ENCODE measurements at places on chromosomes 4 and X. TPM values are rescaled to one million over a fixed set of nuclear protein-coding genes. Genes with fewer than 3 reads are reported as not detected.

DNA sequence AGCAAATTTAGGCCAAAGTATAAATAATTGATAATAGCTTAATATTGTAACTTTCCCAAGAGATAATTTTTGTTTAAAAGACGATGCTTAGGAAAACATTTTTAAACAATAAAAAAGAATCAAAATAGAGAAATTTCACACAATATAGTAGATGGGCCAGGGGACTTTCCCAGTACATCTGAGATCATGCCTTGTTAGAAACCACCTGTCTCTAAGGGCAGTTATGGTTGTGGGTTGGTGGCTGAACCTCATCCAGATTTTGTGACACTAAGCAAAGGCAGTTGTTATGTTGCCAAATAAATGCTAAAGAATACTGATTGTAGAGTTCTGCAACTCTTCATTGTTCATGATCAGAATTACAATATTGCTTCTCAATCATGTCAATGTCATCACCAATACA is 270.6 kb downstream of the BANK1 start:
- no peaks in the 10 kb centered on the region for H3K27me3 ChIP-seq
- no peak overlapping the region for H3K4me3 ChIP-seq
- no peaks in the 10 kb centered on the region for H3K36me3 ChIP-seq

GRCh38 chr4:142248946-142249345 is 597.2 kb downstream of the INPP4B start:
- H3K27ac ChIP-seq = no peak overlapping the region
- no peaks in the 10 kb centered on the region for H3K36me3 ChIP-seq
- H3K4me1 ChIP-seq = no peaks in the 10 kb centered on the region

- peak overlapping the region; percentile 97 for H3K27ac ChIP-seq
- peak overlapping the region; percentile 72 for H3K4me3 ChIP-seq
- H3K4me1 ChIP-seq = no peaks in the 10 kb centered on the region
- H3K36me3 ChIP-seq = no peaks in the 10 kb centered on the region
These were observed 808 bp downstream of the PRDM5 start for GRCh38 chr4:120921456-120922380.

DNA sequence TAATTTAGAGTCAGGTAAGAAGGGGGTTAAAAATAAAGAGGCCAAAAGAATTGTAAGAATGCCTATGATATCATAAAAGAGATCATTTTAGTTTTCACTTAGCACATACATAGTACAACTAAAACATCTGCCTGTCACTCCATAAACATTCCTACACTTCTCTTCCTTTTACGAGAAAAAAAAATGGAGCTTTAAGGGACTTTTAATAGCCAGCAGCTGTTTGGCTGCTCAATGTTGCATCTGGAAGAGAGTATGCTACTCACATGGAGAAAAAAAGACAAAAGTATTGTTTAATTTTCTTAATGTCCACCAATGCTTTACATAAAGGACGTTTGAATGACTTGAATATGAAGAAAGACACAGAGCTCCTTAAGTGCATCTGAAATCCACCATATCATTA is 48.7 kb upstream of the TNIP3 start:
- no peaks in the 10 kb centered on the region for H3K36me3 ChIP-seq
- no peak for DNase-seq
- H3K4me3 ChIP-seq = no peak overlapping the region
- no peaks in the 10 kb centered on the region for H3K27me3 ChIP-seq
- no peaks in the 10 kb centered on the region for H3K4me1 ChIP-seq

GRCh38 chr4:113969709-113970334 is 9.6 kb downstream of the ARSJ start:
- H3K27ac ChIP-seq = no peak overlapping the region
- no peak for DNase-seq
- H3K4me1 ChIP-seq = no peaks in the 10 kb centered on the region
- no peaks in the 10 kb centered on the region for H3K36me3 ChIP-seq
- H3K27me3 ChIP-seq = no peaks in the 10 kb centered on the region

DNA sequence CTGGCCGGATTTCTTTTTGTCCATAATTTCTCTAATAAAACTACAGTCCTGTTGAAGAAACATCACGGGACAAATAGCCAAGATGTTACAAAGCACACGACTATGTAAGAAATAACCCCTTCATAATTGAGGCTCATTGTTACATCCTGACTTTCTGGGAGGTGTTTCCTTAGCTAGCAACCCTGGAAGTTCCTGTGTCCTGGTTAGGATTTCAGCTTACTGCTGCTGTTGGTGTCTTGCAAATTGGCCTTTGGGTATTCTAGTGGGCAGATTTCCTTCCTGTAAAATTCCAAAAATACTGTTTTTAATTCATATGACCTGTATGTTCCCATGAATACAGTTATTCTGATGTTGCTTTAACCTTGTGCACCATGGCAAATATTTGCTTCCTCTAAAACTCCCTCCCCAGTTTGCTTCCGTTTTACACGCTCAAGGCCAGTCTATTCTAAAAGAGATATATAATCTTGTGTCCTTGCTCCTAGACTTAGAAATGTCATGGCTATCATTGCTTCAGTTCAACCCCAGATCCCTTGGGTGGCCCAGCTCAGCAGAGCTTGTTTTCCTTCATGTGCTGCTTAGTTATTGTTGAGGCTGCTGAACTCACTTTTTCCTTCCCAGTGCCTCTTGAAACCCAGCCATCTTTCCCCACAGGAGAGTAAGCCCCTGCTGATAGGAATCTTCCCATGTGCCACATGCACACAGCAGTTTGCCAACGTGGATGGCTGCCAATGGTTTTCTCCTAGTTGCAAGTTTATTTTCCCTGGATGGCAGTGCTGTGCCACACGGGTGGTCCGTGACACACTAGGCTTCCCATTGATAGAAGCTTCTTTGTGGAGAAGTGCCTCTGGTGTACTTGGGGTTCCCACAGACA is 75.8 kb downstream of the TSPAN7 start:
- H3K36me3 ChIP-seq = no peaks in the 10 kb centered on the region
- no peaks in the 10 kb centered on the region for H3K4me1 ChIP-seq
- no peak overlapping the region for H3K27ac ChIP-seq
- no peaks in the 10 kb centered on the region for H3K27me3 ChIP-seq

GRCh38 chr4:98332017-98332416 is 70.8 kb downstream of the RAP1GDS1 start:
- no peaks in the 10 kb centered on the region for H3K36me3 ChIP-seq
- H3K4me1 ChIP-seq = no peaks in the 10 kb centered on the region
- H3K27ac ChIP-seq = no peak overlapping the region
- no peaks in the 10 kb centered on the region for H3K27me3 ChIP-seq
- H3K4me3 ChIP-seq = no peak overlapping the region
- no peak for DNase-seq

DNA sequence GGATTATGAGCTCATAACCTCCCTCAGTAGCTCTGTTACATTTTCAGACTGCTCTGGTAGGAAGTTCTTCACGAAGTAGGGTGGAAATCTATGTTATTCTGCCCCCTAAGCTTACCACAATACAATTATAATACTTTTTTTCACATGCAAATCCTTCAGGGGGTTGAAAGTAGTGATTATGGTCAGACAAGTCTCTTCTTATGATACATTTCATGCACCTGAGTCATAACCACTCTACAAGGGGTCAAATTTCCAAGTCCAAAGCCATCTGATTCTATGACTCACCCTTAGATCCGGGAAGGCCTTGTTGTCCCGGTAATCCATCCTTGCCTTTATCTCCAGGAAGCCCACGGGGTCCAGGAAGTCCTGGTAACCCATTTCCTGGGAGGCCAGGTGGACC is 95.2 kb downstream of the ATG4A start:
- H3K4me1 ChIP-seq = no peaks in the 10 kb centered on the region
- H3K36me3 ChIP-seq = no peaks in the 10 kb centered on the region
- H3K27ac ChIP-seq = no peak overlapping the region
- H3K27me3 ChIP-seq = peaks cover 60% of the 10 kb centered on the region
- H3K4me3 ChIP-seq = no peak overlapping the region

- H3K27me3 ChIP-seq = no peaks in the 10 kb centered on the region
- H3K4me3 ChIP-seq = no peak overlapping the region
- no peak for DNase-seq
- H3K4me1 ChIP-seq = no peaks in the 10 kb centered on the region
- no peaks in the 10 kb centered on the region for H3K36me3 ChIP-seq
- peak overlapping the region; percentile 74 for H3K27ac ChIP-seq
These were observed 31.6 kb downstream of the ADH7 start for GRCh38 chr4:99403380-99404184.

DNA sequence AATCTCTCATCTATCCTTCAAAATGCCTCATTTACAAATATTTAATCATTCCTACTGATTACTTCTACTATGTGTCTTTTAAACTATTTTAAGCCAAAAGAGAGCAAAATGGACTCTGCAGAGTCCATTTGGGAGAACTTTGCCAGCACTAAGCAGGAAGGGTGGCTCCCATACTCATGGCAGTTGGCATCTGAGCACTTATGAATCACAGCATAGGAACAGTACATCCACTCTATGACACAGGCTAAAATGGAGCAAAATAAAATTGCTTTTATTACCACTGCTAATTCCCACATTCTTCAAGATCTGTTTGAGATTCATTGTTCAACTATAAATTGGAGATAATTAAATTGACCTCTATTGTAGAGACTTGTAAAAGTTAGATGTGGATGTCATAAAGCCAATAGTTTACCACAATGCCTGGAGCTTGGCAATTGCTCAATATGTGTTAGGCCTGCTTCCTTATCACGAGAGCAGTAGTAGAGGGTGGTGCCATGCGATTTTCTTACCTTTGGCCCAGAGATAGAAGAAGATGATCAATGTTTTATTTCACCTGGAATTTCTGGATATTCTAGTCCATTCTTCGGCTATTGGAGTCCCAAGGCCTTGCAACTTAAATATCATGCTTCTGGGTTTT is 19.1 kb downstream of the HPGD start:
- no peaks in the 10 kb centered on the region for H3K4me1 ChIP-seq
- no peak overlapping the region for H3K27ac ChIP-seq
- no peak overlapping the region for H3K4me3 ChIP-seq
- no peak for DNase-seq
- no peaks in the 10 kb centered on the region for H3K36me3 ChIP-seq
- H3K27me3 ChIP-seq = no peaks in the 10 kb centered on the region

DNA sequence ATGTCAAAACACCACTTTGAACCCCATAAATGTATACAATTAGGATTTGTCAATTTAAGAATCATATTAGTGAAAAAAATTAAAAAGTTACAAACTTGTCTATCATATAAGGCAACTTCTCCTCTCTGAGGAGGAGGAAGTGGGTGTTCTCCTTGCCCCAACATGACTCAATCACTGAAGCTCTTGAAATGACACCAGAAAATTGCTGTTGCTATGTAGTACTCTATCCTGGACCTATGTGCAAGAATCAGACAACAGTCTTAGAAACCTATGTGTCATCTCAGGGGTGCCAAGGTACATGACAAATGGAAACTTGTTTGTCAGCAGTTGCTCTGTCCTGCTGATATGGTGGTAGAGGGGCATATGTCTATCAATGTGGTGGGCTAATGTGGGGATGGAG is 47.7 kb downstream of the HMGB3 start:
- no peak for DNase-seq
- H3K36me3 ChIP-seq = no peaks in the 10 kb centered on the region
- no peak overlapping the region for H3K4me3 ChIP-seq
- H3K27me3 ChIP-seq = peaks cover 39% of the 10 kb centered on the region
- H3K27ac ChIP-seq = no peak overlapping the region

GRCh38 chr4:138841343-138841742 is 174.2 kb upstream of the NOCT start:
- H3K4me1 ChIP-seq = no peaks in the 10 kb centered on the region
- H3K4me3 ChIP-seq = no peak overlapping the region
- H3K27me3 ChIP-seq = no peaks in the 10 kb centered on the region
- no peaks in the 10 kb centered on the region for H3K36me3 ChIP-seq
- H3K27ac ChIP-seq = no peak overlapping the region
- DNase-seq = no peak

DNA sequence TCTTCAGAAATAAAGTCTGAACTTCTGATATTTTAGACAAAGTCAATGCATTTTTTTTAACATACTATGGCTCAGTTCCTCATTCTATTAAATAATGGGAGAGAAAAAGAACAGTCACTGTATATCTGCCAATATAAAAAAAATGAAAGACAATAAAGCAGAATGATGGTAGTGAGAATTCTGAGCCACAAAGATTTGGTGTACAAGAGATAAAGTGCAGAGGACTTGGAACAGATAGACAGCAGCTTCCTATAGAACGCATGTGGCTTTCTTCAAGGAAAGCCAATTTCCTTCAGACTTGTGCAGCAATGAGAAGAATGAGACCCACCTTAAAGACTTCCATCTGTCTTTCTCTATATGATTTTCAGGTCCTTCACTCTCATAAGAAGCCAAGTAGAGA is 39.7 kb downstream of the RASGEF1B start:
- no peaks in the 10 kb centered on the region for H3K36me3 ChIP-seq
- no peaks in the 10 kb centered on the region for H3K4me1 ChIP-seq
- no peaks in the 10 kb centered on the region for H3K27me3 ChIP-seq
- H3K27ac ChIP-seq = no peak overlapping the region
- DNase-seq = no peak

- H3K27ac ChIP-seq = no peak overlapping the region
- no peaks in the 10 kb centered on the region for H3K27me3 ChIP-seq
- no peaks in the 10 kb centered on the region for H3K4me1 ChIP-seq
- no peaks in the 10 kb centered on the region for H3K36me3 ChIP-seq
- DNase-seq = no peak
These were observed 102.5 kb upstream of the CASK start for GRCh38 chrX:42025861-42026260.

- peak overlapping the region; percentile 35 for H3K27ac ChIP-seq
- no peak for DNase-seq
- H3K36me3 ChIP-seq = no peaks in the 10 kb centered on the region
- no peak overlapping the region for H3K4me3 ChIP-seq
- H3K4me1 ChIP-seq = peaks cover 6% of the 10 kb centered on the region
- H3K27me3 ChIP-seq = no peaks in the 10 kb centered on the region
These were observed 112.9 kb downstream of the IRF2 start for GRCh38 chr4:184361443-184361842.

DNA sequence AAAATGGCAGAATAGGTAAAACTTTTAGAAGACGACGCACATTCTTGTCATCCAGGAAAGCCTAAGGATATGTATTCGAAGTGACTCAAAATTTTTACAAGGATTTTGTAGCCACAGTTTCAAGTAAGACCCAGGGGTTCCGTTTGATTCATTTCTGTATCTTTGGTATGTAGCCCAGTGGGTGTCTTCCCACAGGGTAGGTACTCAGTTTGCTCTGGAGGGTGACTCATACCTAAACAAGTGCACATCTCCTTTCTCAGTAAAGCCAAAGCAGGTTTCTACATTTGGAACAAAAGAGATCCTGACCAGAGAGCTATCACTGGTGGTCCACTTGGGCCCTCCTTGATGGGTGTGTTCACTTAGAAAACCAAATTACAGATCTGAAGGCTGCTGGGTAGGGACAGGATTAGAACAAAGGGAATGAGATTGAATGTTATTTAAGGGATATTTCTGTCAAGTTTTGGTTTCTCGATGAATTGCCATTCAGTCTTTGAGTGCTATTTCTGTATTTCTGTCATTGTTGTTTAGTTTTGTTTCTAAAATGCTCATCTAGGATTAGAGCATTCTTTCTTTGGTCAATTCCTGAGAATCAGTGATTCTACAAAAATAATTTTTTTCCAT is 56.1 kb downstream of the PLS3 start:
- peaks cover 47% of the 10 kb centered on the region for H3K27me3 ChIP-seq
- no peak for DNase-seq
- H3K36me3 ChIP-seq = no peaks in the 10 kb centered on the region
- H3K4me1 ChIP-seq = no peaks in the 10 kb centered on the region

Gene HTN1
- not detected for total RNA-seq

Gene C4orf51
- not detected for total RNA-seq

Gene GSX2
- total RNA-seq = not detected

Gene UGT2B10
- not detected for total RNA-seq

Gene NXF2B
- total RNA-seq = not detected
